ENCODE measurements at places on chromosomes 12 and 14.

DNA sequence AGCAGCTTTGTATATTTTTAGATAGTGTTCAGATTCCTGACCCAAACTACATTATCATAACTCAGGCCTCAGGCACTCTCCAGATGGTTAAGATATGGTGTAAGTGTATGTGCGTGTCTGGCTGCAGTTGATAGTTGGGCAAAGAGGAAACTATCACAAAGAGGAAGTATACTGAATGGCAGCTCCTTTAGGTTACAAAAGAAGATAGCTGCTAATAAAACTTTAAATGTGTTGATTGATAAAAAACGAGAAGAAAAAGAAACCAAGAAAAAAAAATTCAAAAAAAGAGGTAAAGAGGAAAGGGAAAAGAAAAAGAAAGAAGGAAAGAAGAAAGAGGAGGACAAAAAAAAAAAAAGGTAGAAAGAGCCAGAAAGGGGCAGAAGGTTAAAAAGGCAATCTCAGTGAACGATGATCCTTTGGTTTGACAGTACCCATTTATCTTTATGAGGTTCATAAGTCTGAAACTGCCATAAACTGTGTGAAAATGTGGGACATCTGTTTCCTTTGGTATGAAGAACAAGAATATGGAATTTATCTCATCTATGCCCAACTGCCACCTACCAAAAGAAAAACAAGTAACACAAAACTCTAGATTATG, 42.2 kb downstream of the TAOK3 start:
- DNase-seq: no peak

DNA sequence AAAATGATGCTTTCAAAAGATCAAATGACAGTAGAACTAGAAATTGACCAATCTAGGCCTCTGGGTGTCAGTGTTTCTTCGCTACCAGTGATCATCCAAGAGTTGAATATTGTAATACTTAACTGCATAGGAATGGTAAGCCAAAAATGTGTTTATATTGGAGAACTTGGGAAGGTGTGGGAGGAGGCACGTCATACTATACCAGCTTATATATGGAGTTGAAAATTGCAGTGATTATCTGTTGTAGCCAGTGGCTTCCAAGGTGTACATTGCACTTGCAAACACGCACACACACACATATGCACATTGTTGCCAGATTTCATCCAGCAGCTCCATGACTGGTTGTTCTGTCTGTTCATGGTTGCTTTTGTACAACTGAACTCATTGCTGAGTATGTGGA, 36.1 kb downstream of the EID3 start:
- DNase-seq: no peak

DNA sequence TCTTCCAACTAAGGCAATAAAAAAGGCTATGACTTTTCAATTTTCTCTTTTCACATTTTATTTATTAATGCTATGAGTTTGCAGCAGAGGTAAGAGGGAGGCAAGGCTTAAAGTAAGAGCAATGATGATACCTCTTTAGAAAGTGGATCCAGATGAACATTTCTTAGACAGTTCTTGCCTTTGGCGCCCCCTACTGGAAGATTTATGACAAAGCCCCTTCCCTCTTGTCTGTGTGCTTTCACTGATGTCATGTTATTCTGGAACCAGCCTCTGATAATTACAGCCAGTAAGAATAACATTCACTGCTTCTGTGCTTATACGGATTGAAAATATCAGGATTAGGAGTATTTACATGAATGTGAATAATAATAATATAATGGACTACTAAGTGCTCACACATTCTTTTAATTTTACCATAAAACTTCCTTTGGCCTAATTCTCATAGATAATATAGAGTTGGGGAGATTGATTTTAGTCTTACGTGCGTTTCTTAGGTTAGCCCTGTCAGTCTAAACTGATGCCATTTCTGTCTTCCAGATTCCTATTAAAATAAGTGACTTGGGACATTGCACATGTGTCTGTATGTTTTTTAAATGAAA, 1929.9 kb upstream of the SEL1L start:
- DNase-seq: peak; percentile 30

- no peak for DNase-seq
Measured at GRCh38 chr14:106227793-106228192, 701.4 kb downstream of the TMEM121 start.

DNA sequence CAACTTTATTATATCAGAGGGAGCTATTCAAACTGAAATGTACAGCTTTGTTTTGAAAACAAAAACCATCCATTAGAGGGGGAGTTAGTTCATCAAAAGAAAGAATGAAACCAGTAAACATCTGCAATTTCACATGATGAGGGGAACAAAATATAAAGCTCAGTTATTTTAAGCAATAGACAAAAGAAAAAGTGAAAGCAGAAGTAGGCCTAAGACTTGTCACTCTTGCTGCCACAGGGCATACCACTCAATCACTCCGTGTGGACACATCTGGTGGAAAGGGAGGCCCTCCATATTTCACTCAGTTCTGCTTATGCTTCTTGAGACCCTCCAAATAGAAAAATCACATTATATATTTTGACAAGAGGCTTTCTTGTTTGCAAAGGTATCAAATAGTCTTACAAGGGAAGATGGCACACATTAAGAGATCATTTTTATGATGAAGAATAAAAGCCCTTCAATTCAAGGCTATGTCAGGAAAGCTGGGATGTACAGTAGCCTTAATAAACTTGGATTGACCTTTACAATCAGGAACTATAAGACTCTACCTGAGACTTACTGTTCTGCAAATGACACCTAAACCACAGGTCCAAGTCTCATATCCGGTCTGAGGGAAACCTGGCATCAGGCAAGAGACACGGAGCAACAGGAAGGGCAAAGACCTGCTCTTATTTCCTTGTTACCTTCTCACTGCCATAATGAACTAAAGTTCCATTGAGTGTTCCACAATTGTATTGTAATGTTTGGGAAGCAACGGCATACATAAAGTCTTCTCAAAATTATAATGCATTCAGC, 222.5 kb upstream of the GRIP1 start:
- no peak for DNase-seq

- no peak for DNase-seq
Measured at GRCh38 chr12:16187660-16188059, 89.8 kb downstream of the SLC15A5 start.

GRCh38 chr12:115322275-115322674, 638.3 kb upstream of the TBX3 start:
- DNase-seq: no peak

Data from ELF-1 (cell line).